Posterior vena cava (tissue), 2 donors: ENCODE measurements at places on chromosomes 5 and 9. TPM values are rescaled to one million over a fixed set of nuclear protein-coding genes. Genes with fewer than 3 reads are reported as not detected.

DNA sequence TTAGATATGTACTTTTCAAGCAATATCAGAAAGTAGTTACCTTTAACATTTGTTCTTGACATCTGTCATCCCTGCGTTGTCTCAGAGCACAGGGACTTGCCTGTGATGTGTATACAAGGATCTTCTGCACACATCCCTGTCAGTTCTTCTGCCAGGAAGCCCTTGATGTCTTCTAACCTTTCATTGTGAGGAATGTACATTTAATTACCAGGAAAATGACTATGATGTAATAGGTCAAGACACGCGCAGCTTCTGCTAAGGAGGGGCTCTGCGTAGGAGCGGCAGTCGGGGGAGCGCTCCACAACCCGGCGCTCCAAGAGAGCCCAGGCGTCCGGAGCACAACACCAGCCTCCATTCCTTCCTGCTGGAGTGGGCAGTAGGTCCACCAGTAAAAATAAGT lies 119.7 kb downstream of the IRX2 start:
- DNase-seq = no peak

DNA sequence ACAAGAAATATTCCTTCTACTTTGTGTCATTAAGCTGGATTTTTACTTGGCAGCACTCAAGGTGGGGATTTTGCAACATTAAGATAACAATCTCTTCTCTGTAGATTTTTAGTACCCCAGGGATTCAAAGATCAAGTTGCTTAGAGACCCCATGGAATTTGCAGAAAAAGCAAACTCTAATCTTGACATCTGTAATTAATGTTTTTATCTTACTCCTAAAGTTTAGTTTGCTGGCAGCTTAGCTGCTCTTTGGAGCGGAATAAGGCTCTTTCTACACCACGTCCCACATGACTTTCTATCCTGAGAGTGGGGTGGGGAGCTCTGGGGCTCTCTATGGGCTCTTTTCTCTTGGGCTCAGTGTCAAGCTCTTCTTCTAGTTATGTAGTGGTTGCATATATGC lies 21.7 kb upstream of the SPDL1 start:
- no peak for DNase-seq

ZDHHC11B gene
- 9.1 TPM for total RNA-seq

DNA sequence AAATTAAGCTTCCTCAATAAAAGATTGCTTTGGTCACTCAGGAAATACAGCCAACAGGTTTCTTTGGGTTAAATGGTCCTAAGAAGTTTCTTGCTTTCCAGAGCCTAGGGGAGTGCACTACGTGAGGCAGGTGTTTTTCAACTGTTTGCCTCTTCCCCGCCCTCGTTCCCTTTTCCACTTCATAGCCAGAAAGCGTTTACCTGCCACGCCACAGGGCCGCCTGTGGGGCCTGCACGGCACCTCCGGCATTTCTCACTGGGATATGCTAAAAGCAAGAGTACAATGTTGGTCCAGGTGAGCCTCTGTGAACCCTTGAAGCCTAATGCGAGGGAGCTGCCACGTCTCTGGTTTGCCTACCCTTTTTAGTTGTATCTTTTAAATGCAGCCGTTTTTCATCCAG lies 167.6 kb upstream of the OTULINL start:
- no peak for DNase-seq

DNA sequence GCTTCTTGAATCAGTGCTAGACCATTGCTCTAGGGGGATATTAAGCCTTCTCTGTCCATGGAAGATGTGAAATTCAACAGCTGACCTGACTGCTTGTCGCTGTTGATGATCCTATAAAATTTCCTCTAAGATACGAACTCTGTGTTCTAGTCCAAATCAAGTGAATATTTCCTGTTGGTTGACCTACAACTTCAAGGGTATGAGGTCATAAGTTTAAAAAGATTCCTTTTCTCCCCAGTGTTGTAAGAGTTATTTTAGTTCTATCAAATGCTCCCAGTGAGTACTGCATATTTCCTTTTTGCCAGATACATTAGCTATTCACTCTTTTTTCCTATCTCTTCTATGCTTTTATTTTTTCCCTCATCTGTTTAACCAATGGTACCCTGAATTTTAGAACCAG lies 102.9 kb upstream of the CCDC152 start:
- no peak for DNase-seq

DNA sequence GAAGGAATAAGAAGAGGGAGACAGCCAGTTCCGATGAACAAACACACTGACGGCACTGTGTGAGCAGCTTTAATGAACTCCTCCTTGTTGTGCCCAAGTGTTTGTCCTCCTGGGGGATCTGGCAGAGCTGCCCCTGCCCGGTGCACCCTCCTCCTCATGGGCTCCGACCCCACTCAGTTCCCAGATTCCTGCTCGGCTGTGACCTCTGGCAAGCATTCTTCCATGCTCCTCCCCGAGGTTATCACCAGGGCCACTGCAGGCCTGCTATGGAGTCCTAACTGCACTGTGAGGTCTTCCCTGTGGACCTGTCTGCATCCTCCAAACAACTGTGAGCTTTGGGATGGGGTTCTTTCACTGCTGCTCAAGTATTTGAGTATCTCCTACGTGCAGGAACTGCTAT lies 142.2 kb downstream of the DCP2 start:
- DNase-seq = no peak

GRCh38 chr5:33474931-33475499 lies 34.2 kb downstream of the TARS1 start:
- DNase-seq = no peak

DNA sequence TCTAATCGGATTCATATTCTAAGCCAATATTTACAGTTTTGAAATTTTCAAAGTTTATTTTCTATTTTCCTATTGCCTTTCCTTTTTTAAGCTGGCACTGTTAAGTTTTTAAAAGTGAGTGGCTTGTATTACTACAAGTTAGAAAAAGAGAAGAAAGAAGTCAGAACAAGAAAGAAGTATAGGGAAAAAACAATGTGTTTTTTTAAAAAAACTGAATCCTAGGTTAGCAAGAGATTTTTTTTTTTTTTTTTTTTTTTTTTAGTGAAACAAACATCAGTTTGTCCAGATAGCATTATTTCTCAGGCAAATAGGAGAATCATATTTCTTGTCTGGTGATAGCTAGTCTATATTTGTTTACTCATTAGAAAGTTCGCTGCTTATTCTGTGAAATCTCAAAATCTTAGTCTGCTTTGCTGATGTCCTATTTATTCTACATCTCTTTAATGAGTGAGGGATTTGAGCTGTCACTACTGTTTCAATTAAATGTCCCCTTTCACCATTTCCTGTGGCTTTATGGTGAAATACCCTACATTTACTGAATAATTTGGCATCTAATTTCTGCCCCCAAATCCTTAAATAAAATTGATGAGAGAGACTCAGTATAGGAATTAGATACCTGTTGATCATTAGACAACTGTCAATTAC lies 19.1 kb upstream of the LMNB1 start:
- DNase-seq = no peak

- no peak for DNase-seq
Measured at GRCh38 chr5:101067429-101067828, 164.3 kb upstream of the ST8SIA4 start.

DNA sequence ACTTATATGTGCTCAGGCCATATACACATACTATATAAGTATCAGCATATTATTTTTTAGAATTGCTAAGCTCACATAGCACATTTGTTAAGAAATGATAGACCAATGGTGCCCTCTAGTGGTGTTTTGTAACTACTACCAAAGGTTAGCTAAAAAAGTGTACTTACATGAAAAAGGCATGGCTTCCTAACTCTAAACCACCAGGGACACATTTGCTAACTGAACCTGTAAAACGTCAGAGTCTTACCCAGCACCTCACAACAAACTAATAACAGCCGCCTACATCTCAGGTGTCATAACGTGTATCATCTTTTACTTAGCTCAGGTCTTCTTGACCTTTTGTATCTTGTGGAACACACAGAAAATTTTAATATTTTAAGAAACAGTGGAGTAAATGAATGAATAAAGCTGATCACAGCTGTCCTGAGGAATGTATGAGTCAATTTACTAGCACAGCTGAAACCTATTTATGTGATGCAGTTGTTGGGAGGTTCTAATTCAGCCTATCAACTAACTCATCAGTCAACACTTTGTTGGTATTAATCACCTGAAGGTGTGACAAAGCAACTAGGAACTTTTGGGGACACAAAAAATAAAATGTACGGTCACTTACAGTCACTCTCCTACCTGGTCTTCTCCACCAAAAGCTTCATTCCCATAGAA lies 72.9 kb downstream of the BAAT start:
- DNase-seq = no peak

- no peak for DNase-seq
Measured at GRCh38 chr9:78940121-78940855, 631.5 kb upstream of the TLE4 start.

DNA sequence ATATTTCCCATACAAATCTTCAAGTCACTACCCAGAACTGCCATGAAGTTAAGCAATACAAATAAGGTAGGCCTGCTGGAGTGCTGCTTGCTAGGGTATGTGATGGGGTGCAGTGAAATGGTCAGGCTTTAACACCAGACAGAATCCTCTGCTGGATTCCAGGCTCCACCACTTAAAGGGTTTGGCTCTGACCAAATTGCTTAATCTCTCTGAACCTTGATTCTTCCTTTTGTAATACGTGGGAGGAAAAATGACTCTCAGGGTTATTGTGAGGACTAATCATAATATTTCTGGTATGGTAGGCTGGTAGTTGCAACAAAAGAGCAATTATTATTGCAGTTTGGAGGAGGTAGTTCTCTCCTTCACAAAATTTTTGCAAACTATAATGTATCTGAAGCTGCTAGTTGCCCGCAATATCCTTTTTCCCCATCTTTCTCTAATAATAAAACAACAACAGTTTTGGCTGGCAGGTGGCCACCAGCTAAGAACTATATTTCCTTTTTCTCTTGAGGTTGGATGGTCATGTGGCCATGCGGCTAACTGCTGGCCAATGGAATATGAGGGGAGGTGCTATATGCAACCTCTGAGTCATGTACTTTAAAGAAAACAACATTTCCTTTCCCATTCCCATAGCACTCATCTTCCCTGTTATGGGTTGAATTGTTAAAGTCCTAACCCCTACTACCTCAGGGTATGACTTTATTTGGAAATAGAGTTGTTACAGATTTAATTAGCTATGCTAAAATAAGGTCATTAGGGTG lies 44.1 kb downstream of the CCL28 start:
- no peak for DNase-seq

- no peak for DNase-seq
Measured at GRCh38 chr5:106292654-106293053, 1378.1 kb downstream of the EFNA5 start.

TRIM7 gene
- 3.1 TPM for total RNA-seq

QRFP gene
- not detected for total RNA-seq

GCNT4 gene
- total RNA-seq = 3.0 TPM

DNA sequence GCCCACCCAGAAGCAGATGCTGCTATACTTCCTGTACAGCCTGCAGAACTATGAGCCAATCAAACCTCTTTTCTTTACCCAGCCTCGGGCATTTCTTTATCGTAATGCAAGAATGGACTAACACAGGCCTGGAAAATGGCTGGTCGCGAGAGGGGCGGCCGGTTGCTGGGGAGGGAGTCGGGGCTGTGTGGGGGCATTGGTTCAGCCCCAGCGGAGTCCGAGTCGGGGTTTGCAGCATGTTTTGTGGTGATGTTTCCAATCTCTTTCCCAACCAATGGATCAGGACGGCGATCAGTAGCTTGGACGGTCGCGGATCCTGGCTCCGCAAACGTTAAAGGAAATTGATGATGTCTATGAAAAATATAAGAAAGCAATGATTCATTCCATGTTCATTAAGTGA lies 18.7 kb upstream of the IL31RA start:
- DNase-seq = no peak

DNA sequence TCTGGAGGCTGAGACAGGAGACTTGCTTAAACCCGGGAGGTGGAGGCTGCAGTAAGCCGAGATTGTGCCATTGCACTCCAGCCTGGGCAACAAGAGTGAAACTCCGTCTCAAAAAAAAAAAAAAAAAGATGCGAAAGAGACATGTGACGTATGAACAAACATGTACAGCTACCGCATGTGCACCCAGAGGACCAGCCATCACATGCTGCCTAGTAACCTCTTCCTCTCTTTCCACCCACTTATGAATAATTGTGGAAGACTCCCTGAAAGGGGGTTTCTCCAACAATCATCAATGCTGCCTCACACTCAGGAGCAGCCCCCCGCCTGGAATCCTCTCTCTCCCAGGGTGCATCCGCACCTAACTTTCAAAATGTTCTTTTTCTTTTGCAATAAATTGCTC lies 2.2 kb downstream of the SARDH start:
- no peak for DNase-seq

LARP1 gene
- total RNA-seq = 111 TPM

C1QTNF2 gene
- 9.7 TPM for total RNA-seq

GRCh38 chr5:138649775-138650174 lies 74.6 kb upstream of the HSPA9 start:
- DNase-seq = no peak

GRCh38 chr5:10469253-10470050 lies 27.8 kb downstream of the ROPN1L start:
- DNase-seq = peak; percentile 1

DNA sequence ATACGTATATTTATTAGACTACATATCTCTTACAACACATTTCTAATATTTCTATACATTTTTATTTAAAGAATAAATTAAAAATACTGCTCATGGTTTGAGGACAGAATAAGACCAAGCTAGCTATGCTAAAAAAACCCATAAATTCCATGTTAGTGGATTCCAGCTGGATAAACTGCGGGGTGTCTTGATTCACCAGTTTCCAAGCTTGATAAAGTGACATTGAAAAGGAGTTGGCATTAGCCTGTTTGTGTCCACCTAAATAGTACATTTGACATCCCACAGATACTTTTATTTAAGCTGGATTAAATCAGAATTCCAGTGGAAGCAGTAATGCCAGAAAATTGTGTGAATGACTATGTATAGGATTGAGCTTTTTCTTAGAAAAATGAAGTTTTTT lies 80.1 kb downstream of the GABRA6 start:
- no peak for DNase-seq

PGM5 gene
- 226 TPM for total RNA-seq

- no peak for DNase-seq
Measured at GRCh38 chr5:123066016-123066415, 23.0 kb upstream of the PRDM6 start.

FBXW11 gene
- total RNA-seq = 55.5 TPM

DNA sequence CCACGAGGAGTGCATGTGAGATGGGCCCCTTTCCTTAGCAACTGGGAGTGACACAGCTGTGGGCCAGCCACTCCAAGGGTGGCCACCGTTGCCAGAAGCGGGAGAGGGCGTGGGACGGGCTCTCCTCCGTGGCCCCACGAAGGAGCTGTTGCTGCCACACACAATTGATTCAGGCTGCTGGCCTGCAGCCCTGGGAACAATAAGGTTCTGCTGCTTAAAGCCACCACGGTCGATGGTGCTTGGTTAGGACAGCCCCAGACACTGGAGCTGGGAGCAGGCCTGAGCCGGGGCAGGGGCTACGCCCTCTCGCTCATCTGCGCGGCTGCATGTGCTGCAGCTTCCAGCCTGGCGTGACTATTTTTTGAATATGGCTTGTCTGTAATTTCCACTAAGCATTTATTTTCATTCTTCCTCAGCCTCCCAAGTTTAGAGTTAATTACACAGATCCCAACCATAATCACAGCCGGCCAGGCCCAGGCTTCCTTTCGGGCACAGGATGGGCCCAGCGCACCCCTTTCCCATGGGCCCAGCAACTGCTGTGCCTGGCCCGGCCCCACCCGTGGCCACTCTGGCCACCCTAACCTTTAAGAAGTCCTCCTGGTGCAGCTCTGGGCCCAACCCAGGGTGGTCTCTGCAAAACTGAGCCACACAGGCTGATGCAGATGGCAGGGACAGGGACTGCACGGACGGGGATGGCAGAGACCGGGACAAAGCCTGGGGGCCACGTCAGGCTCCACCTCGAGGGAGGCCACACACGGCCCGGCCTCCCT lies 49.7 kb downstream of the VAV2 start:
- peak; percentile 62 for DNase-seq
